ENCODE measurements at places on chromosomes 1 and 21.

GRCh38 chr1:3237570-3237969 is 168.6 kb downstream of the PRDM16 start:
- no peak for DNase-seq

DNA sequence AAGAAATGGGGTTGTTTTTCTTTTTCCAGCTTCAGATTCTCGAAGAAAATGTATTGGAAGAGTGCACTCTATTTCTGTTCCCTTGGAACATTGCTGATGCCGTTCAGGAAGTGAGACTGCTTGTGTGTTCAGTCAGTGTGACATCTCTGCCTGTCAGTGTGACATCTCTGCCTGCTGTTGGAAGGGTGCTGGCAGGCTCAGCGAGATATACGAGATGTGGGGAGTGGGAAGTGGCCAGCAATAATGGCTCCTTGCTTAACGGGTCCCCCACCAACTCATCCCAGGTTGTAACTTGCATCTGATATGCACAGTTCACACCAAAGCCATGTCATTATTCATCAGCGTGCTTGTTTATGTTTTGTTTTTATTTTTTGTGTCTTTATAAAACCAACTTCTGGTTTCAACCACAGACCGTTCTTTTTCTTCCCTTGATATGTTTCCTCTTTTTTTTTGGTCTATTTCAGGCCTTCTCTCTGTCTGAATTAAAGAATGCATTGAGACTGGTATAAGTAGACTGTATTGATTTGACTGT is 145.4 kb downstream of the GALNT2 start:
- no peak for DNase-seq

- no peak for DNase-seq
Measured at GRCh38 chr1:169493251-169493650, 7.5 kb upstream of the SLC19A2 start.

- DNase-seq, result peak; percentile 79
Measured at GRCh38 chr1:16013220-16013907, 4.5 kb downstream of the HSPB7 start.

DNA sequence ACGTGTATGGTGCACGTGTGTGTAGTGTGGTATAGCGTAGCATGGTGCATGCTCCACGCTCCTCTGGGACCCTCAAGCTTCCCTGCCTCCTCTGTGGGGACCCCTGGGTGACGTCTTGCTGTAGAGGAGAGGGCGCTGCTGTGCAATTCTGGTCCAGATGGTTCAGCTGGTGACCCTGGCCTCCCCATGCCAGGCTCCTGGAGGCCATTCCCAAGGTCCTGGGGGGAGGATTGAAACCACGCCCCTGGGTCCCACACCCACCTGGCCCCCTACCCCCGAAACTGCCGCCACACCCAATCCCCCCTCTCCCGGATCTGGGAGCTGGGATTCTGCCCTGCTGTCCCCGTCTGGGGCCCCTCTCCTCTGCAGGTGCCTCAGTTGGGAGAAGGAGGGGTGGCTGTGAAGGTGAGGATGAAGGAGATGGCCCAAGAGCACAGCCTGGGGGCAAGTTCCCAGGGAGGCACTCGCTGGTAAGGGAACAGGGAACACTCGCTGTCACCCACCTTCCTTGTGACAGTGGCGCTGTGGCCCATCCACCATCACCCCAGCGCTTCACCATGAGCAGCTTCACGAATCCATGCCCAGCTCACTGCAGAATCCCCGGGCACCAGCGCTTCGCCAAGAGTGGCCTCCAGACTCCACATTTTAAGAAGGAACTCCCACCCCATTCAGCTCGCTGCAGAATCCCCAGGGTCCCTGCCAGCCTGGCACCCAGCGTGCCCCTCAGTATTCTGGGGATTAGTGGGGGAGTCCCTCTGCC is 38.0 kb downstream of the WDR4 start:
- DNase-seq, result peak; percentile 23

DNA sequence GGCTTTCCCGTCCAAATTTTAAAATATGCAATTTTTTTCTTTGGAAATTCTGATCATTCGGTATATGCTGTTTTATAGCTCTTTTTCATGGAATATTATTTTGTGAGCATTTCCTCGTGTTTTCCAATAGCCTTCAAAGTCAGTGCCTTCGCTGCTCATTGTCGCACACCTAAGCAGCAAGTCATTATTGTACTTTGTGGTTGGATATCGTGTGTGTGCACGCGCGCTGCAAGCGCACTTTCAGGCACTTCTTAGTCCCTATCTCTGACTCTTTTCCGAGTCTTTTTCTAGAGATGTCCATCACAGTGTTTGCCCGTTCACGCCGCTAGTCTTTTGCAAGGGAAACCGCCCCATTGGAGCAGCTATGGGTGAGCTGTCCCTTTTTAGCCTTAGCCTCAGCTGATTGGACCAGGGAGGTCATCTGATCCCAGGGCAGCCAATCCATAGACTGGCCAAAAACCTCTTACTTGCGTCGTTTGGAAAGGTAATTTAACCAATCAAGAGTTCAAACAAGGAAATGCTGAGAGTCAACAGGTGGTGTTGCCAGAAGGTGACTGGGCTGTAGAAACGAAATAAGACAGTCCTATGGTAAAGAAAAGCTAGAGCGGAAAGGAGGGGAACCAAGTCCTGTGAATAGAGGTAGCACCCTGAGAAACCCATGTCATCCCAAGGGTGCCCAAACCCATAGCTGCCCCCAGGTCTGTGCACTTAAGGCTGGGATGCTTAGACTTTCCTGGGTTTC is 710 bp upstream of the HYI start:
- peak; percentile 79 for DNase-seq

All from Right ventricle myocardium superior (tissue), 1 donor.